Tracheal epithelial cell (primary cell): ENCODE measurements at places on chromosomes 6 and 20. TPM values are rescaled to one million over a fixed set of nuclear protein-coding genes. Genes with fewer than 3 reads are reported as not detected.

Gene TRIM15
- total RNA-seq: under 0.01 TPM in 1 of 2 replicates, not detected in the other

Gene ETV7
- total RNA-seq: 0.24 TPM in 1 of 2 replicates, not detected in the other

Gene RALY
- total RNA-seq: 58.0 and 73.5 TPM in 2 replicates

Gene ECT2L
- under 0.01 and 0.21 TPM in 2 replicates for total RNA-seq

Gene TREM1
- 0.72 TPM in 1 of 2 replicates, not detected in the other for total RNA-seq

Gene ENPP4
- 0.64 and 4.3 TPM in 2 replicates for total RNA-seq

Gene NPEPL1
- total RNA-seq: 16.9 and 23.4 TPM in 2 replicates
